GF-D8 (cell line): ENCODE measurements at places on chromosomes 13 and 19.

DNA sequence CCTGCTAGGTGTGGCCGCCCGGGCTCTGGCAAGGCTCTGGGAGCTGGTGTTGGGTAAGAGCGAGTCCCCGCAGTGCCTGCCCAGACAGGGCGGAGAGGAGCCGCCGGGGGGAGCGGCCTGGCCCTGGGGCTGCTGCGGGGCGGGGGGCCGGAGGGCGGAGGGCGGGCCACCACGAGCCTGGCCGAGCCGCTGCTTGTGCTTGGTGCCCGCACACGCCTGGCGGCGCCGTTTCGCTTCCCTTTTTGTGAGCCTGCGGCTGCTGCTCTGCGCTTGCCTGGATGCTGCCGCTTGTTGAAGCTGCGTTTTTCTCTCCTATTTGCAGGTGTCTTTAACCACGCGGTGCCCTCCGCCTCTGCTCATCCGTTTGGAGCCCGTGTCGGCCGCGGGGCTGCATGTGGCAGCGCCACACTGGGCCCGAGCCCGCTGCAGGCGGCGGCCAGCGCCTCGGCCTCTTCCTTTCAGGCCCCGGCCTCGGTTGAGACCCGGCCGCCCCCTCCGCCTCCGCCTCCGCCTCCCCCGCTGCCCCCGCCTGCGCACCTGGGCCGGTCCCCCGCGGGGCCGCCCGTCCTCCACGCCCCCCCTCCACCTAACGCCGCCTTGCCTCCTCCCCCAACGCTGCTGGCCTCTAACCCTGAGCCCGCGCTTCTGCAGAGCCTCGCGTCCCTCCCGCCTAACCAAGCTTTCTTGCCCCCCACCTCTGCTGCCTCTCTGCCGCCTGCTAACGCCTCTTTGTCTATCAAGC is 8.5 kb downstream of the PLEKHJ1 start:
- no peak for DNase-seq

DNA sequence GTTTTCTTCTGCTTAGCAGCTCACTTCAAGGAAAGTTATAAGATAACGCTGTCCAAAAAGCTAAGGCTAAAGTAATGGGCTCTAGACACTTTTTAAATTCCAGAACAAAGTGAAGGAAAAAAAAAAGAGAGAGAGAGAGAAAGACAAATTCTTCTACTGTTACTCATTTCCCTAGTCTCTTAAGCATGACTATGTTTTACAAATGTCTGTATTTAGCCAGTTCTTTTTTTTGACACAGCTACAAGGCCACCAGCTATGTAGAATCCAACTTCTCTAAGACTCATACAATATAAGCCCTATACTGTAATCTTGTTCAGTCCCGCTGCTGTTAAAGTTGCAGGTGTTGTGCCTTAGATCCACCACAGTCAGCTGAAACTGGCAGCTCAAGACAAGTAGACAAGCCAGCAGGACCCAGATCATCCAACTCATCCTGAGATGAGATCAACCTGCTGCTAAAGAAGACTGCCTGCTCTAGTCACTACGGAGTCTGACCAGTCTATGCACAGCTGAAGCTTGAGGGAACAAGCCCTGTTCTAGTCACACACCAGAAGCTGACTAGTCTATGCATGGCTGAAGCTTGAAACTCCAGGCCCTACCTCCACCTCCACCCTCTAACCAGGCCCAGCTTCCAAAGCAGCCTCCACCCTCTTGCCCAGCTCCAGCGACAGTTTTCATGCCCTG is 10.3 kb upstream of the ZNF83 start:
- DNase-seq = no peak

DNA sequence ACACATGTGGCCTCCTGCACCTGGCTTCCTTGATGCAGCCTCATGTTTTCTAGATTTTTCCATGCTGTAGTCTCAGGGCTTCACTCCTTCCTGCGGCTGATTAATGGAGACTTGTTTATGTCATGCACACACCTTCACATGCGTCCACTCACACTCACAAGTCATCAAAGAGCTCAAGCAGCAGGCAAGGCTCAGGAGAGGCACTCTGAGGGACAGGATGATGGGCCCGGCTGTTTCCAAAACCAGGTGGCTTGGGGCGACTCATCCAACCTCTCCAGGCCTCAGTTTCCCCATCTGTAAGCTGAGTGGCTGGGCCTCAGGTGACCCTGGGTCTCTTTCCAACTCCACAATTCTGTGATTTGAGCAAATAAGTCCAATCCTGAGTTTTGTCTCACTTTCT is 36.9 kb downstream of the RASA3 start:
- DNase-seq = no peak

- no peak for DNase-seq
Observed at GRCh38 chr13:88107570-88107969, 436.4 kb downstream of the SLITRK5 start.

DNA sequence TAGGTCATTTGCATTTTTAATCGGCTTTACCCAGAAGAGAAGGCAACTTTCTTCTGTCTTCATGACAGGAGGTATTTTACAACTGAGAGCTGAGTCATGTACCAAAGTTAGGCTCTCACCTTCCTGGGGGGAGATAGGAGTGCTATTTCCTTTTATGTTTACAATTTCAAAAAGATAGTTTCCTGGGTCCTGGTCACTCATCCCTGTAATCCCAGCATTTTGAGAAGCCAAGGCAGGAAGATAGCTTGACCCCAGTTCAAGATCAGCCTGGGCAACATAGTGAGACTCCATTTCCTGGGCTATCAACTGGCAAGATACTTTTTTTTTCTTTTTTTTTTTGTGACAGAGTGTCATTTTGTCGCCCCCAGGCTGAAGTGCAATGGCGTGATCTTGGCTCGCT is 7.6 kb downstream of the LYPD3 start:
- no peak for DNase-seq

DNA sequence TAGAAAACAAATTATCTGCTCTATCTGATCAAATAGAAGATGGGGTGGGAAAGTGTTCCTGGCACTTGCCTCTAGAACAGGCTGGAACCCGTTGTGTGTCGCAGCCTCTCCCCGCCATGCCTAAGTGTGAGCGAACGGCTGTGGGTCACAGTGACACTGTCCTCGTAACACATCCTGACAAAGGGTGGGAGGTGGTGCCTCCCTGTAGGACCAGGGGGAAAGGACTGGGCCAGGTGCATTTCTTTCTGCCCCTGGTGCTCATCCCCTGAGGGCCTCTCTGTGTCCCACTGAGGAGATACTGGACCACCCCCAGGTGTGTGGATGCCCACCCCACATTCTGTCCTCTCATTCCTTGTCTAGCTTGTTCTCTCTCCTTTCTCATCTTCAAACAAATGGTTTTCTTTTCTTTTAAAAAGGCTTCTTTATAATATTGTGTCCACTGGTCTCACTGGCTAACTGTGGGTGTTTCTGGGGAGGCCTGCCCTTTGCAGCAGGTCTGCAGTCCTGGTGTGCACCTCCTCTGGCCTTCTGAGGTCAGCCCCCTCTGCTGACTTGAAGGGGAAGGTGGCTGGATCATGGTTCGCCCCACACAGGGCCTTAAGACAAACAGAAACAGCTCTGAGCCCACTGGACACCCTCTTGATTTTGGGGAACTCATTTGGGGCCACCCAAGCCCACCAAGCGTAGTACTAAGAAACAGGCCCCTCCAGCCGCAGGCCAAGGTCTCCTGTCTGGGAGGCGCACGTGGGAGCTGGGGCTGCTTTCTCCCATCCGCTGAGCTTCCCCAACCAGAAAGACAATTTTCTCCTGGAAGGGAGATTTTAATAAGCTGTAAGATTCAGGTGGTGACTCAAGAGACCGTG is 152.5 kb upstream of the SOX1 start:
- DNase-seq = no peak

DNA sequence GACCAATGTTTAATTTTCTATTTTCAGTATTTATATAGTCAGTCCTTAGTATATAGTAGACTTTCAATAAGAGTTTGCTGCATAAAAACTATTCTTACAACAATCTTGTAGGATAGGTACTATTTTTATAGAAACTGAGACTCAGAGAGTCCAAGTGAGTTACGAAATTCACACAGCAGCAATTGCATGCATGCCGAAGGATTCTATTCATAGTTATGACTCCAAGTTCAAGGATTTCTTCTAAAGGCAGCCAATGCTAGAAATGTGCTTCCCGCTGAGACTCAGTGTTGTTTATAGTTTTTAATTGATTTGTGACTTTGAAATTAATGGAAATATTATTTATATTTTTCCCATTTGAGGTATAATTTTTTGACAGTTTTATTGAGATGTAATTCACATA is 62.7 kb upstream of the CSNK1A1L start:
- DNase-seq = no peak

DNA sequence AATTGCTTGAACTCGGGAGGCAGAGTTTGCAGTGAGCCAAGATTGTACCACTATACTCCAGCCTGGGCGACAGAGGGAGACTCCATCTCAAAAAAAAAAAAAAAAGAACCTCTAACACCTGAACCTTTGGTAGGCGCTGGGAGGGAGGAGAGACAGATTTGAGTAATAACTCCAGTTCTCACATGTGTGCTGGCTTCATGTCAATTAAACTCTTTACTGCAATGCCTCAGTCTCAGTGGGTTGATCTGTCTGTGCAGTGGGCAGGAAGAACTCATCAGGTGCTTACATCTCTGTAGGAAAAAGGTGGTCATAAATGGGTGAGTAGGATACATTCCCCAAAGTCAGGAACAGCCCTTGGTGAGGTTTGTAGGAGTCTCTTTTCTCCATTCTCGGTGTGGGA is 85.1 kb upstream of the ABCC4 start:
- no peak for DNase-seq

DNA sequence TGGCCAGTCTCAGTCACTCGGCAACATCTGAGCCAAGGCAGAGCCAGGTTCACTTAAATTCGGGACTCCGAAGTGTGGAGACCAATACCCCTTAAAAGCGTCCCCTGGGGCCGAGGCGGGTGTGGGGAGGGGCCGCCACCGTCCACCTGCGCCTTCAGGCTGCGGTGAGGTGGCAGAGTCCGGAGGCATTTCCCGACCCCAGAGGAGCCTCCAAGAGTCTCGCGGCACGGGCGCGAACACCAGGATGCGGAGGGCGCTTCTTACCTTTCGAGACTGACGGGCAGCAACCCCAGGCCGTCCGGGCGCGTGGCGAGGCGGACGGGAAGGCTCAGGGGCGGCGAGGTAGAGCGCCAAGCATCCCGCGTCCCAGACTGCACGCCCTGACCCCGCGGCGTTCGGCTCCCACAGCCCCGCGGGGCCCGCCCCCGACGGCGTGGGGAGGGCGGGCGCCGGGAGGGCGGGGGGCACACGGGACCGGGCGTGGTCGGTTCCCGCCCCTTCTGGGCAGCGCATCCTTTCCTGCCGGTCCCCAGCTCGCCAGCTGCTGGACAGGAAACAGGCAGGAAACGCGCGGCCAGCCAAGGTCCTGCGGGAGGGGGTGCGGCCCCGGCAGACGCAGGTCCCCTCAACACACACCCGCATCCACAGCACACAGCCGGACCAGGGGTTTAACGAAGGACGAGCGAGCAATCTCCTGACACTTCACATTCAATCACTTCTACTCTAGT is at the start of gene THSD1:
Gene THSD1, minus strand, starts transcription at position 406 of the 728 bp plus-strand sequence. CDS start 3,572 bp downstream, outside the sequence.
- no peak for DNase-seq

DNA sequence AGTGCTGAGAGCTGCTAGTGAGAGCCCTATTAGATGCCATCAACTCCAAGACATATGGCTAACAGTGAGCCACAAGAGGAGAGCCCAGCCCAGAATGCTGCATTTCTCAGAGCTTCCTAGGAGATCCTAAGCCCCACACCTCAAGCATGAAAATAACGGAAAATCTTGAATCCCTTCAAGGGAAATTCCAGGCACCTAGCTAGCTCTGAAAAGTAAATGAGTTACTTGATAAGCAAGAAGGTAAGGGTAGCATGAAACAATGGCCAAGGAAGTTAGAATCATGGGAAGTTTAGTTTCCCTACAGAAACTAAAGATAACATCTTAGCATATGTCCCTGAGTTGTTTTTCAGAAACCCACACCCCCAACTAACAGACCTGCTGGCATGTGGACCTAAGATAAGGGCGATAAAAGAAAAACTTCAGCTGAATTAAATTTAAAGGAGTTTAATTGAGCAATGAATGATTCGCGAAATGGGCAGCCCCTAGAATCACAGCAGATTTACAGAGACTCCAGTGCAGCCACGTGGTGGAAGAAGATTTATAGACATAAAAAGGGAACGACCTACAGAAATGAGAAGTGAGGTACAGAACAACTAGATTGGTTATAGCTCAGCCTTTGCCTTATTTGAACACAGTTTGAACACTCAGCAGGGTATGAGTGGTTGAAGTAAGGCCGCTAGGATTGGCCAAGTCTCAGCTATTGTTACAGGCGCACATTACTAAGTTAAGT is 301.3 kb upstream of the DACH1 start:
- DNase-seq = no peak

- no peak for DNase-seq
Observed at GRCh38 chr13:106275446-106276032, 259.9 kb downstream of the EFNB2 start.
